ENCODE measurements at places on chromosomes 12 and 14.
A peak's percentile ranks its signal among the peaks of the same experiment; 100 is the strongest.

DNA sequence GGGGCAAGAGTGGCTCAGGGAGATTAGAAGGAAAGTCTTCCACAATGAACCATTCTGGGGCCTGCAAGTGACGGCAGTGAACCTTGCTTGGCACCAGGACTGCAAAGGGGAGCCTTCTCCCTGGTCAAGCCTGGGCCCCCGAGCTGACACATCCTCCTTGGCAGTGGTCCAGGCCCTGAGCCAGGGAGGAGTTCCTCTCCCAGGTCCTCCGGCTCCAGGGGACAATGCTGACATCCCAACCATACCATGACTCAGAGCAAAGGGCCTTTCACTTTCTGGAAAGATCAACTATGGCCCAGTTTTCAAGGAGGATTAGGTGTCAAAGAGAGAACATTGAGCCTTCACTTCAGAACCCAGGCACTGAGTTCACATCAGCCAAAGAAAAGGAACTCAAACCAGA, 756.5 kb upstream of the TBX3 start:
- DNase-seq, result no peak

- no peak for DNase-seq
These were observed 20.1 kb downstream of the FOXN4 start for GRCh38 chr12:109289004-109289403.

- DNase-seq, result no peak
These were observed 180.3 kb downstream of the EMP1 start for GRCh38 chr12:13376610-13377373.

DNA sequence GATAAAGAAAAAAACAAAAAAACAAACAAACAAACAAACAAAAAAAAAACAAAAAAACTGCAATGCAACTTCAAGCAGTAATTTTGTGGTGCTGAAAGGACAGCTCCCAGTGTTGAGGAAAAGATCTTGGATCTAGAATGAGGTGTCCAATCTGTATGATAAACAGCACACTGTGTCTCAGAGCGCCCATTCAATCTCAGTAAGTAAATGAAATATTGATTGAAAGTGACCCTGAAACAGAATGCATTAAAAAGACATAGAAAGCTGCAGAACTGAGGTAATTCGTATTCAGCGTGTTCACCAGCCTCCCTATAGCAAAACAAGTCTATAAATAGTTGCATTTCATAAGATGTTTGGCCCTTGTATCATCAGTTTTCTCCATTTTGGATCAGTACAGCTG, 153.0 kb downstream of the NOVA1 start:
- no peak for DNase-seq

- no peak for DNase-seq
These were observed 78.4 kb upstream of the RAP1B start for GRCh38 chr12:68532204-68532886.

DNA sequence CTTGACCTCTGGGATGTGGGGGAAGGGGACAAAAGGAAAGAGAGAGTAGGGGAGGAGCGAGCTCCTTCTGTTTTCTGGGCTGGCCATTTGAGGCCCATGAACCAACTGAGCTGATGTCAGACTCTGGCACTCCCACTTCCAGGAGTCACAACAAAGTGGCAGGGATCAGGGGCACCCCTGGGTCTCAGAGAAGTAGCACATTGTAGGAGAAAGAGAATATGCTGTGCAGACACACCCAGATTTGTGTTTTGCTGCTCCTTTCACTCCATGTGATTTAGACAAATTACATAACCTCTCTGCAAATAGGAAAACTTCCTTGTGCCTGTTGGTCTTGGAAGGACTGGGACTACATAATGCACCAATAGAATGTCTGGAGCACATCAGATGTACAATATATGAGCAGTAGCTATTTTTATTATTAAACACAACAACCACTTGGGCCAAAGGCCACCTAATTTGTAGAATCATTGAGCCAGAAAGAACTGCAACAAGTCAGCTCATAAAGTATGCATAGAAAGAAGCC, 265.5 kb downstream of the ZFP36L1 start:
- no peak for DNase-seq

DNA sequence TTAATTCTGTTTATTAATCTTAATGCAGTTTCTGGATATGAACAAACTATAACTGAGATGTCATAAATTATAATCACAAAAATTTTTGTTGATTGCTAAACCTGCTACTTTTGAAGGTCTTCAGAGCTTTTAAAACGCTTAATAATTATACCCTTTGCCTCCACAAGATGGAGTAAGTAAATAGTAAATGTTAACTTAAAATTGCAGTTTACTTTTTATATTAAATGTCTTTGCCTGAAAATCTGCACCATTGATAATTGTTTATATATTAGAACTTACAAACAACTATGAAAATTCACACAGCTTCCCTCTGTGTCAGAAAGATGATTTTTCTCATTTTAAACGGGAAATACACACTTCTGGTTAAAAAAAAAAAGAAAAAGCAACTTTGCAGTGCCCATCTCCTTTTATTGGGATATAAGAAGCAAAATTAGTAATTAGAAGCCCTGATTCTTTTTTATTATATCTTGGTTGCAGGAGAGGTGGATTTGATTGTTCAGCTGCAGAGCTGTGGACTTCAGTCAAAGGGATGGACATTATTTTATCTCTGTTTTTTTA, 35.6 kb downstream of the SCFD1 start:
- no peak for DNase-seq

DNA sequence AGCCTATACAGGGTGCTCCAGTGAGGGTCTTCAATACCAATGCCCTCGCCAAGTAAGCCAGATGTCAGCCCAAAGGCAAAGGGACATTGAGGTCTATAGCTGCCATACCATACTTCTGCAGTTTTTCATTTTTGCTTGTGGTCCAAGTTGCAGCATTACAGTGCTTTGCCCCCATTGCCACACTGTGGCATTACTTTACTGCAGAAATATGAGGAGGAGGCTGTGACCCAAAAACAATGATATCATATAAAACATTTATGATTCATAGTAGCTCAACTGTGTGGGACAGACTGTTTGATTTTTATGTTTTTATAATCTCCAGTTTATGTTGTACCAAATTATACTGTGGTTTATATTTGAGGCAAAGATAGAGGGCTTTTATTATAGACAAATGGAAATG, 64.1 kb downstream of the KIAA0586 start:
- no peak for DNase-seq

GRCh38 chr12:82517808-82518207, 159.5 kb downstream of the METTL25 start:
- DNase-seq, result no peak

DNA sequence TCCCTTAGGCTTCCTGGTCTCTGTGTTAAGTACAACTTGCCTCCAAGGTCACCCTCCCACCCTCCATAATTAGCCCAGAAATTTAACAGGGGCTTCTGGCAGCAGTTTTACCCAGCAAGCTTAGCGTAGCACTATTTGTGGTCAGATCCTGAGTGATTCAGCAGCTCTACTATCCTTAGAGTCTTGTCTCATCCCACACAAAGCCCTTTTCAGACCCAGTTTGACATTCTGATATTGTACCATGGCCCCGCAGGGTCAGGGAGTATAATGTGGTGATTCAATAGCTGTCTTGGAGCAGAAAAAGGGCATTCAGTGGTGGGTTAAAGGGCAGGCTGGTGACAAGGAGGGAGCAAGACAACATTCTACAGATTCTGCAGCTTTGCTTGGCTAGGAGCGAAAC, 153.8 kb upstream of the DDHD1 start:
- no peak for DNase-seq

GRCh38 chr14:37819155-37820015, 224.0 kb downstream of the TTC6 start:
- no peak for DNase-seq

GRCh38 chr12:3694673-3695072, 58.2 kb downstream of the CRACR2A start:
- DNase-seq, result no peak

GRCh38 chr14:101241807-101242278, 319.5 kb upstream of the DIO3 start:
- no peak for DNase-seq

GRCh38 chr12:130266751-130267150, 70.9 kb upstream of the PIWIL1 start:
- no peak for DNase-seq

- DNase-seq, result no peak
These were observed 7.9 kb upstream of the PRKAB1 start for GRCh38 chr12:119660076-119660475.

- DNase-seq, result no peak
These were observed 51.0 kb downstream of the PAH start for GRCh38 chr12:102865821-102866615.

- no peak for DNase-seq
These were observed 117.3 kb downstream of the MED13L start for GRCh38 chr12:116160231-116160630.

GRCh38 chr12:52162981-52163380, 28.8 kb downstream of the KRT80 start:
- no peak for DNase-seq

GRCh38 chr12:117334855-117335587, 26.4 kb downstream of the NOS1 start:
- DNase-seq, result no peak

DNA sequence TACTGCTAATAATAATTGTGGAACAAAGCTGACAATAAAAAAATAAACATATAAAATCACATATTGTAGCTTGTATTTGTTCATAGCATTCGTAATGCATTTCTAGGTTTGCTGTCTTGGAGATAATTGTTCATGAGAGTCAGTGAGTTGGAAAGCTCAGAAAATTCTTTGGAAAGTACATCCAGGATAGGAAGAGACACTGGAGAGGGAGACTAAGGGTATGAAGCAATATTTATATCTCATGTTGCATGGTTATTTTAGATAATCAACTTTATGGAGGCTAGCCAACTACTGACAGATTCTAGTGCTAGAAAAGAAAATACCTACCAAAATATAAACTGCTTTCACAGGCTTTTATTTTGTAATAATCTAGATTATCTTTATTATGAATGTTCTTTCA, 1095.2 kb downstream of the FSCB start:
- DNase-seq, result no peak

DNA sequence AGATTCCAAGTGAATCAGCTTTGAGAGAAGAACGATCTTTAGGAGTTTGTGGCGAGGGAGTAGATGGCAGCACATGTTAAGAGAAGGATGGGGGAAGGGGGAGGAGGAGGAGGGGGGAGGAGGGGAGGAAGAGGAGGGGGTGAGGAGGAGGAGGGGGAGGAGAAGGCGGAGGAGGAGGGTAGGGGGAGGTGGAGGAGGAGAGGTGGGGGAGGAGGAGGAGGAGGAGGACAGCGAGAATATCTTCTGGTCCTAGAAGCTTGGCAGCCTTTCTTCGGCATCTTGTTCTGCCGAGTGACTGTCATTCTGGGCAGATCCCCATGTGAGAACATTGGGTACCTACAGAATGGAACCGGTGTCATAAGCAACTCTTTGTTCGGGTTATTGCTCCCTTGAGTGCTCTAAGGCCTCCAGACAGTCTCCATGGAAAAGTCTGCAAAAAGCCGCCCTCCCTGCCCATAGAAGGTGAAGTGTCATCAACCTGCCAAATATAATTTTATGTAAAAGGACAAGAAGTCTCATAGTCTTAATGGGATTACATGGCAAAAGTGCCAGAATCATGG, 6.9 kb downstream of the RFC5 start:
- DNase-seq, result no peak

- no peak for DNase-seq
These were observed 45.8 kb downstream of the CRADD start for GRCh38 chr12:93722835-93723567.

GRCh38 chr12:81800298-81801148, 41.4 kb upstream of the PPFIA2 start:
- no peak for DNase-seq

DNA sequence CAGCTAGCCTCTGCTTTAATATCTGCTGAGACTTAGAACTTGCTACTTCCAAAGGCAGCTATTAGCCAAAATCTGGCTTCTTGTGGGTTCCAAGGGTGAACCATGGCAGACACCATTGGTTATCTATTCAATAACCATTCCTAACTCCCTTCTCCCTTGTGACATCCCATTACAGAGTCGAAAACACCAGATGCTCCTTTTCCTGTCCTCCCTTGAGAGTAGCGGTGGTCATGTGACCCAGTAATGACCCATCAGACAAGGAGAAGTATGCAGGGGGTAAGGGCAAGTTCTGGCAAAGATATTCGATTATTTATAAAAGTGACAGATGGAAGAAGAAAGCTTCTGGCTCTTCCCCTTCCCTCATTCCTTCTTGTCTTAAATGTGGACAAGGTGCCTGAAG, 20.1 kb downstream of the TGFB3 start:
- DNase-seq, result no peak

DNA sequence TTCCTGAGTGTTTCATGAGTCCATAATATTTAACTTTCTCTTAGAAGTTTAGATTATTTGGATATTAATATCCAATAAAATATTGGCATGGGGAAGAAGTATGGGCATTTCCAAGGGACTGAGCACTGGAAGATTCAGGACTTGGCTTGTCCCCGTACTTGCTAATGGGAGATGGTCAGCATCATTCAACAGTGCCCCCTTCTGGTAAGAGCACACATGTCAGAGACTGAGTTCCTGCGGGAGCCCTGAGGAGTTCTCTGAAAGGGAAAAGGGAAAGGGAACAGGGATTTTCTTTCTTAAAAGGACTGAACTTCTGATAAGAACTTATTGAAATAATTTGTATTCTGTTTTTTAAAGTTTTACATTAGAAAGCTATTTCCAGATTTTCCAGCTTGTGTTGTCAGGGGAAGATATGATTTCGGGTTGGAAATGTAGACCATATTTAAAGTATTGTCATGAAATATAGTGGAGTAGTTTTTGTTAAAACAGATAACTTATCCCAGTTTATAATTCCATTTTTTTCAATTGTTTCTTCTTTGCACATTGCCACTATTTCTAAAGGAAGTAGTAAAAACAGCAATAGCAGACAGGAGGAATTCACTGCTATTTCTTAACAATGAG, 59.8 kb upstream of the C12orf71 start:
- peak; percentile 22 for DNase-seq

Measured in NCI-H2081 treated with DMSO at 0.1 percent for 48 hours (cell line).